Activated CD4-positive, CD25-positive, alpha-beta regulatory T cell (primary cell): ENCODE measurements at places on chromosomes 7 and 10.

DNA sequence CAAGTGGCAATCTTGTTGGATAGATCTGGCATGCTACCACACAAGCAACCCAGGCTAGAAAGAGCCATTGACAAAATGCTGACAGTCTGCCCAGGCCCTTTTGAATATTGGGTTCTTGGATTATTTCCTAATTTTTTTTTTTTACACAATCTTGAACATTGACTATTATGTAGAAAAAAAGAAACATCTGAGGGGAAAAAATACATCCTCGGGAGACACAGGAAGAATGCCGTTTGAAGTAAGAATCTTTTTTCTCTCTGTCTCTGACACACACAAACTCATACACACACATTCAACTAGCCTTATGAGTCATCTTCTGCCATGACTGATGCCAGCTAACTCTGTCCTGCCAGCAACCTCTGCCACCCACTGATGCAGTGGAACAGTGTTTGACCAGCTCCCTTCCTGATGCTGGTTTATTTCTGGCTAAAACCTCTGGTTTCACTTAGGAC is 47.2 kb downstream of the SORBS1 start:
- no peak for DNase-seq

DNA sequence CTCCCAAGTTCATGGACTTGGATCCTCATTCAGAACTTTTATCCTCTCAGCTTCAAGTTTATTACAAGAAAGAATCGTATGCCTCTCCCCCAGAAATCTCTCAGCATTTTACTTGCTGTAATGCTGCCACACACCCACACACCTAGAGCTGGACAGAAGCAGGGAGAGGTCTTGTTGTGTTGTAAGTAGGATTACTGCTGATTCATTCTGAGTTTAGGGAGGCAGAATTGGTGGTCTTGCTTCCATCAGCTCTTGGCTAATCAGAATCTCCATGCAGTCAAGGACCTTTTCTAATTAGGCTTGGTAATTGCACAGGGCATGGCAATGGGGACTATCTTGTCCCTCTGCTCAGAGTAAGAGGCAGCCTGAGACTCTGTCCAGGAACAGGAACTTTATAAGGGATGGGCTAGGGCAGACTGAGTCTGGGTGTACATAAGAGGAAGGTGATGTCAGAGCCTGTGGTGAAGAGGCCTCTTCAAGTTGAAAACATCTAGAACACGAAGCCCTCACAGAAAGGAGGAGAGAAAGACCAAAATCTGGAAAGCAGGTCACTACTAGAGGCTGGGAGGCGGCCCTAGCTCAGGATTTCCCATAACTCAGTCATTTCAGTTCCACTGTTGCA is 7.0 kb upstream of the PTPRE start:
- DNase-seq = no peak

DNA sequence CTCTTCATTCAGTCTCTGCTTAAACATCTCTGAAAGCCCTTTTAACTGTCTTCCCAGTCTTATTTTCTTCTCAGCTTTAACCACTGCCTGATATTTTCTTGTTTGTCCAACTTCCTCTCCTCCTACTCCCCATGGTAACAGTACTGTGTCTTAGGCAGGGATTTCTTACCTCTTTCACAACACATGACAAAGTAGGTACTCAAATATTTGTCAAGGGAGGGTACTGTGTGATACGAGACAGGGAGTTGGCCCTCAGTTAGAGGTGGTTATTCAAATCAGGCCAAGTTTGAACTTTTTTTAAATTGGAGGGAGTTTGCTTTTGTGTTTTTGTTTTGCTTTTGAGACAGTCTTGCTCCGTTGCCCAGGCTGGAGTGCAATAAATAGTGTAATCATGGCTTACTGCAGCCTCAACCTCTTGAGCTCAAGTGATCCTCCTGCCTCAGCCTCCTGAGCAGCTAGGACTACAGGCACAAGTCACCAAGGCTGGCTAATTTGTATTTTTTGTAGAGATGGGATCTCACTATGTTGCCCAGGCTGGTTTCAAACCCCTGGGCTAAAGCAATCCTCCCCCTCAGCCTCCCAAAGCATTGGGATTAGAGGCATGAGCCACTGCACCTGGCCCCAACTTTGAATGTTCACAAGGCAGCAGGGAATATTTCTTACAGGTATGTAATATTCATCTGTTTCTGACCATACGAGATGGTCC is 2.5 kb upstream of the KPNA7 start:
- DNase-seq = no peak

GRCh38 chr7:92292981-92293380 is 47.2 kb downstream of the ANKIB1 start:
- DNase-seq = no peak

GRCh38 chr7:26397332-26397731 is 105.7 kb downstream of the SNX10 start:
- DNase-seq = no peak

DNA sequence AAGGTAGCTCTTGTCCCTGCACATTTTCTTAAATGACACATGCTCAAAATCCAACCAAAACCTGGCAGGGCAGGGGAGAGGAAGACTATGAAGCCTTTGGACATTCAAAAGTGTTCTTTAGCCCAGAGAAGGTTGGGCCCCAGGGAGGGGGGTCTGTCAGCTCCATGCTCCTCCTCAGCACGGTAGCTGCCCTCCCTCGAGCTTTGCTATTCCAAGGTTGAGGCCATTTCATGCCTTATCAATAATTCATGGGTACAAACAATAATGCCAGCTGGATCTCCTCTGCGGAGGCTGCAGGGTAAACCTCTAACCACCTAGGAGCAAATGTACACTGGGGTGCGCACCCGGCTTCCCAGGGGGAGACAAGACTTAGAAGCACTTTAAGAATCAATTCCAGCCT is 61.5 kb downstream of the SLIT1 start:
- no peak for DNase-seq

DNA sequence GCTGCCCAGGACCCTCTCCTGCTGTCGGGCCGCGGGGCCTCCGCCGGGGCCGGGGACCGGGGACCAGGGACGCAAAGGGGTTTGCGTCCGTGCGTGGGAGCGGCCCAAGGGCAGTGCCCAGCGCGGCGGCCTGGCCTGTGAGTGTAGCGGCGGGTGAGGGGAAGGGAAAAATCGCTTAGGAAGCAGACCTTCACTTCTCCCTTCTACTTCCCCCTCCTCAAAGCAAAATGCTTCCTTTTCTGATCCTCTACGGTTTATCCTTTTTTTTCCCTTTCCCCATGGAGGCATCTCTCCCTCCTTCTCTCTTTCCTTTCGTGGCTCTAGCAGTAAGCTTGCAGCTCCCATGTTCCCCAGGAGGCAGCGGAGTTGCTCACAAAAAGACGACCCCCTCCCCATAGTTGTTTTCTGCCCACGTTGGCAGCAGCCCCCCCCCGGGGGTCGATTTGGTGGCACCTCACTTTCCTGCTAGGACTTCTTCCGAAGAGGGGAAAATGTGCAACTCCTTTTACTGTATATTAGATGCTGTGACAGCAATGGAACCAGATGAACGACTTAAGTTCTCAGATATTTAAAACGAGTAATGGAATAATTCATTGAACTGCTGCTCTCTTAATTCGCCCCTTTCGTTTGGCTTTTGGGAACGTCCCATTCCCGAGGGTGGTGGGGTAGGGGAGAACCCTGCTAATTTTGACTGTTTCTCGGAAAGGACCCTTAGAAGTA is 724 bp downstream of the CAPZA2 start:
- no peak for DNase-seq

- no peak for DNase-seq
These were observed 21.8 kb downstream of the MRPS24 start for GRCh38 chr7:43847496-43847895.

GRCh38 chr10:16381083-16381482 is 55.7 kb upstream of the PTER start:
- DNase-seq = no peak

DNA sequence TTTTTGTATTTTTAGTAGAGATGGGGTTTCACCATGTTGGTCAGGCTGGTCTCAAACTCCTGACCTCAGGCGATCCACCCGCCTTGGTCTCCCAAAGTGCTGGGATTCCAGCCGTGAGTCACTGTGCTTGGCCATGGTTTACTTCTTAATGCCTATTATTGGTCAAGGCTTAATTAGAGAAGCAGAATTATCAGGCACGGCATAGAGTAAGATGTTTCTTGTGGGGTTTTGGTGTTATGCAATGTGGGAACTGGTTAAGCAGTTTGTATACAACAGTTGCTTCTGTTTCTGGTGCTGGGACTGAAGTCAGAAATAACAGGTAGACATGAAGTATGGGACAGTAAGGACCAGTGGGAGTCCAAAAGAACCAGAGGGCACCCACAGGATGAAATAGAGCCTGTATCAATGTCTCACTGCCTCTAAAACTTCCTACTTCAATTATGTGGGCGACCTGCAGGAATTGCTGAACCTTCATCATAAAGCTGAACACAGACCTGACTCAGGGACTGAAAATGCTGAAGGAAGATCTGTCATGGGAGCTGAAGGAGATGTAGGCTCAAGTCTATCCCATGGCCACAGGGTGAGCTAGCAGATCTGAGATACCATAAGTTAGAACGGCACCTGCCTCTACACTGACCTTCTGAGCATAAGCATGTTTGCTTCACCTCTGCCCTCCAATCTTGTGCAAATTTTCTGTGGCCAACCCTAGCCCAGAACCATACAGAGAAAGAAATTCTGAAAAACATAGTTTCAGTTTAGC is 38.3 kb upstream of the VCL start:
- DNase-seq = no peak

GRCh38 chr7:131052285-131052904 is 275.3 kb upstream of the MKLN1 start:
- DNase-seq = no peak

GRCh38 chr10:78865931-78866717 is 202.6 kb upstream of the ZMIZ1 start:
- DNase-seq = no peak

DNA sequence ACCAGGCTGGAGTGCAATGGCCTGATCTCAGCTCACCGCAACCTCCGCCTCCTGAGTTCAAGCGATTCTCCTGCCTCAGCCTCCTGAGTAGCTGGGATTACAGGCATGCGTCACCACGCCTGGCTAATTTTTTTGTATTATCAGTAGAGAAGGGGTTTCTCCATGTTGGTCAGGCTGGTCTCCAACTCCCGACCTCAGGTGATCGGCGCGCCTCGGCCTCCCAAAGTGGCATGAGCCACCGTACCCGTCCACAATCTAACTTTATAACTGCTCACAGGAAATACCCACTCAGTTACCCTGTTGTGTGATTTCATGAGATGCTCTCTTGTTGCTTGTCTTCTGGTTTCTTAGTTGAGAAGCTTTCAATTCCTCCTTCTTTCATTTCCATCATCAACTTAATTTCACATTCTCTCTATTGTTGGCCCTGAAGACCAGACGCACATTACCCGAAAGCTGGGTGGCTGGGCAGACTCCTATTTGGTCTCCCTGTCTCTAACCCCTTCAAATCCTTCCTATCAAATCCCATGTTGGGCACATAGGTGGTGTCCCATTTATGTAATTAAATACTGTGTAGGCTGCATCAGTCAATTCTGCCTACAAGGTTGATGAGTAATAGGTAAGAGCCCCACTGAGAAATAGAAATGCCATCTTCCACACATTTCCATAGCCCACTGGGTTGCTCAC is 1.1 kb upstream of the GSTO2 start:
- no peak for DNase-seq

- DNase-seq = no peak
These were observed 119.8 kb downstream of the ITGB8 start for GRCh38 chr7:20450536-20450935.

- DNase-seq = no peak
These were observed 257.0 kb upstream of the MINDY3 start for GRCh38 chr10:16117305-16117695.

DNA sequence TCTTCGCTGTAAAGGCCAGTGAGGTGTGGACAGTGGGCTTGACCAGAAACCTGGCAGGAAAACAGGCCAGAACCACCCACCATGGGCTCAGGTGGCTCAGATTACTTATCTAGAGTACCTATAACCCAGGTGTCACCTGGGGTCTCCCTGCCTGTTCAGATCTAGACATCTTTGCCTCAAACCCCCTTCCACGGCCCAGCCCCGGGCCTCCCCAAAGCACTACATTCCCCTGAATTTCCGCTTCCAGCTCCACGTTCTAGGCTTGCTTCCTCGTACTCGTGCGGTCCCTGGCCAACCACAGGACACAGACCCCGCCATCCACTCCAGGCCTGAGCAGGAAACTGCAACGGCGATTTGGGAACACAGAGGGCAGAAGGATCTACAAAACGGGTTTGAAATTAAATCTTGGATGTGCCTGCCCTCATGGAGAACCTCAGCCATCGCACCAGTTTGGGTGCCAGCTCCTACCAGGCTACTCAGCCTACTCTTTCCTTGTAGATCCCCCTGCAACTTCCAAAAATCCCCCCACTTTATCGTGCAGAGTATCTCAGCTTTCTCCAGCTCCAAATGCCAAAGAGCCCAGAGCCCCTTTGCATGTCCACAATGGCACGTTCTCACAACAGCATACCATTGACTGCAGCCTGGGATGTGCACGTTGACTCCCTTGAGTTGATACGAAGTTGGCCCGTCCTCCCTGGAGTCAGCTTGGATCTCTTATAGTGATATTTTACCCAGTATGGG is 62.7 kb upstream of the CACUL1 start:
- DNase-seq = no peak

DNA sequence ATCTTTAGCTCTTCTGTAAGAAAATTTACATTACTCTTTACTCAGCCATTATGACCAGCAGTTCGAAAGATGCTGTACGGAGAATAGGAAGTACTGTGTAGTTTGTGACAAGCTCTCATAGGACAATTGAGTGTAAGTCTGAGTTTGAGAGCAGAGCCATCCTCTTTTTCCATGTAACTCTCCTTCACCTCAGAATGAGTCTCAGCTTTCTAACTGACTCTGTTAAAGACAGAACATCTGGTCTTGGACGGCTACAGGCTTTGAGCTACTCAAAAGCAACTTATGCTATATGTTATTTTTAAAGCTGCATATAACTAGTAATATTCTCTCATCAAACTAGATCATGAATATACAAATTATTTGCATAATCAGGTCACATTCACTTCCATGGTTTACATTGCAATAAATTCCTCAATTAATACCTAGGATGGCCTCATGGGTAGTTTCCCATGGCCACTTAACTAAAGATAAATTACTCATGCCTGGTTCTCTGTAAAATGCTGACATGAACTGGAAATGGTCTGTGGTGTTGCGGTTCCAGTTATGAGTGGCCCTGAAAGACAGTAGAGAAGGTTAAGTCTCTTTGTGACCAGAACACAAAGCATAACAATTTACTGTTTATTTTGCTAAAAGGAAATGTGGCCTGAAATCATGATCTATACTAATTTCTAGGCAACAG is 358.7 kb downstream of the PHF14 start:
- no peak for DNase-seq

DNA sequence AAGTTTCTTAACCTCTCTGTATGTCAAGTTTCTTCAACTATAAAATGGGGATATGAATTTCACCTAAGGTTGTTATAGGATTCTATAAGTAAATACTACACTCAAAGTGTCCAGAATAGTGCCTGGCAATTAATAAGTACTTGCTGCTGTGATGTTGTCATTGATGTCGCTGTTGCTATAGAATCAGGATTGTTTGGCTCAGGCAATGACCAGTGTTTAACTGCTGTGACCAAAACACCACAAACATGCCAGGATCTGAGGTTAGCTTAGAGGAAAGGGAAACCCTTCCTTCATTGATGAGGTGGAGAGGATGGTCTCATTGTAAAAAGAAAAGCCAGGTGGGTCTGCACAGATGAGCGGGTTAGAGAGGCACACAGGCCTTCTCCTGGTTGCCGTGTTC is 223.1 kb upstream of the INHBA start:
- DNase-seq = no peak

- DNase-seq = no peak
These were observed 914.2 kb downstream of the IPMK start for GRCh38 chr10:57353403-57354003.
